COR-L47 (cell line): ENCODE measurements at places on chromosomes 5 and 9.

GRCh38 chr5:180160215-180160614 is 48.8 kb downstream of the RASGEF1C start:
- DNase-seq: no peak

DNA sequence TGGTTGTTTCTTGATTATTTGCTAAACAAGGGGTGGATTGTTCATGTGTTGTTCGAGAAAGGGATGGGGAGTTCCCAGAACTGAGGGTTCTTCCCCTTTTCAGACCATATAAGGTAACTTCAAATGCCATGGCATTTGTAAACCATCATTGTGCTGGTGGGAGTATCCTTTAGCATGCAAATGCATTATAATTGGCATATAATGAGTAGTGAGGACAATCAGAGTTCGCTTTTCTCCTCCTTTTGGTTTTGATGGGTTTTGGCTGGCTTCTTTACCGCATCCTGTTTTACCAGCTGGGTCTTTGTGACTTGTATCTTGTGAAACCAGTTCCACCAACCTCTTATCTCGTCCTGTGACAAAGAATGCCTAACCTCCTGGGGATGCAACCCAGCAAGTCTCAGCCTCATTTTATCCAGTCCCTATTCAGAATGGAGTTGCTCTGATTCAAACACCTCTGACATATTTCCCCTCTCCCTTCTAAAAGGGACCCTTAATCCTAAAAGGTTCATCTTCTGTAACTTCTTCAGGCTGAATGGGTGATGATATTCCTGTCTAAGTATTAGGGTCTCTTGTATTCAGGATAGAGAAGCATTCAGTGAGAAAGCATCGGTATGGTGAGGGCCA is 8.7 kb upstream of the FBN2 start:
- DNase-seq: peak; percentile 2

GRCh38 chr5:71747182-71747581 is 28.1 kb downstream of the CARTPT start:
- no peak for DNase-seq

DNA sequence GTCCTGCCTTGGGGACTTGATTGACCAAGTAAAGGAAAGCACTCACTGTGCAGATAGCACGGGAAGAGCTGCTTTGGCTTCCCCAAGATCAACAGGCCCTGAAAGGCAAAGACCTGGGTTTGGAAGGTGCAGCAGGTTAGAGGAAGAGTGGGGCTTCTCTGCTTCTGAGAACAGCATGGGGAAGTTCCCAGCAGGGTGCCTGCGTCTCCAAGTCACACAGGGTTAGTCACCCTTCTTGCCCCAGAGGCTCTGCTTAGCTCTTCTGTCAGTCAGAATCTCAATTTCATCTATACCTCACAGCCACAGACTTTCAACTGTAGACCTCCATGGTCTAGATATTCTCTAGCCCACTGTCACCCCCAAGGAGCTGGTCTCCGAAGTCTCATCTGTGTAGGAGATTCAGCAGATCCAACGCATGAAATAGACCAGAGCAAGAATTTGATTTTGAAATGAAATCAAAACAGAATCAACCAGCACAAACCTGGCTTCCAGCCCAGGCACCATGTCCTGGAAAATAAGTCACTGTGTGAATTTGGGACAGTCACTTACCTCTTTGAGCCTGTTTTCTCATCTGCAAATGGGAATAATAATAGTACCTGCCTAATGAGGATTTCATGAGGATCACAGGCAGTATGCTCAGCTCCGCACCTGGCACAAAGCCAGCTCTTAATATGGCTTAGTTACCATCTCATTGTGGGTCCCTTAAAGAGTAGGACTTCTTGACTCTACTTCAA is 64.0 kb downstream of the SFXN1 start:
- DNase-seq: no peak

DNA sequence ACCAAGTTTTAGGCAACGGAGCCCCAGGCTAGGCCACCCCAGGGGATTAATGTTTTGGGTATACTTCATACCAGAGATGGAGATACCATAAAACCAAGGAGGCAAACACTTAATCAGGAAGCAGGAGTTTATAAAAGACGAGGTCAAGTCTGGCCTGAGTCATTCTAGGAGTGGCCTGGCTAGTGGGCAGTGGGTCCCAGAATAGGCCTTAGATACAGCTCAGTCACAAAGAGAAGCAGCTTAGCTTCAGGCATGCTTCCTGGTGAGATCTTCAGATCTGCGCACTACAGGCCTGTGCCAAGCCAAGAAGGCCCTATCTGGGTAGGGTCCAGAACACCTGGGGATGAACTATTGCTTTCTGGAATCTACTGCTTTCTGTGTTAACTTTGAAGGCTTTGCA is 20.6 kb upstream of the NR5A1 start:
- no peak for DNase-seq
